ENCODE measurements at places on chromosomes 2 and 18. TPM values are rescaled to one million over a fixed set of nuclear protein-coding genes. Genes with fewer than 3 reads are reported as not detected.

GRCh38 chr2:98793275-98793674, 62.3 kb upstream of the MGAT4A start:
- DNase-seq: peak; percentile 39

DNA sequence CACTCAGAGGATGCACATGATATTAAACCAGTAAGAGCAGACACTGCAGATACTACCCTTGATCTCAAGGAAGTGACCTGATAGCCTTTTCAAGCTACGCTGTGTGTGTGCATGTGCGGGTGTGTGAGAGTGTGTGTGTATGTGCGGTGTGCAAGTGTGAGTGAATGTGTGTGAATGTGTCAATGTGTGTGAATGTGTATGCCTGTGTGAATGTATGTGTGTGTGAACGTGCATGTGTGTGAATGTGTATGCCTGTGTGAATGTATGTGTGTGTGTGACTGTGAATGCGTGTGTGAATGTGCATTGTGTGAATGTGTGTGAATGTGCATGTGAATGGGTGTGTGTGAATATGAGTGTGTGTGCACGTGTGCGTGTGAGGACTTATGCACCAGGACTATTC, 53.8 kb downstream of the KCNG2 start:
- no peak for DNase-seq

DNA sequence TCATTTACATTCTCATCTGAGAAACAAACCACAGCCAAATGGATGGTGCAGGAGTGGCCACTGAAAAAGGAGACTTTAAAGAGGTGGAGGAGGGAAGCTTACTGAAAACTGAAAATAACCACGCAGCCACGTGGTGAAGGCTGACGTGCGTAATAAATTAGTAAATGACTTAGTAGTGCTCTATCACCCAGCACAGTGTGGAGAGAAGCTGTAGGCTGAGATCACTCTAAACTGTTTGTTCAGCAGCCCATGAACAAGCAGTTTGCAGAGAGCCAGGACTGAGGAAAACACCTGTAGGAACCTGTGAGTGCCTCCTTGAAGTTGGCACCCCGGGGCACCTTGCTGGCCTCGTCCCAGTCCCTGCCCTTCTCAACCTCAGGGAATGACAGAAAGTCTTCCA, 193.0 kb downstream of the TXNL1 start:
- no peak for DNase-seq

- no peak for DNase-seq
Measured at GRCh38 chr2:232288489-232289030, 90.0 kb upstream of the ALPP start.

Gene CCBE1
- total RNA-seq: 39.0 TPM

Gene OST4
- total RNA-seq: 368 TPM

DNA sequence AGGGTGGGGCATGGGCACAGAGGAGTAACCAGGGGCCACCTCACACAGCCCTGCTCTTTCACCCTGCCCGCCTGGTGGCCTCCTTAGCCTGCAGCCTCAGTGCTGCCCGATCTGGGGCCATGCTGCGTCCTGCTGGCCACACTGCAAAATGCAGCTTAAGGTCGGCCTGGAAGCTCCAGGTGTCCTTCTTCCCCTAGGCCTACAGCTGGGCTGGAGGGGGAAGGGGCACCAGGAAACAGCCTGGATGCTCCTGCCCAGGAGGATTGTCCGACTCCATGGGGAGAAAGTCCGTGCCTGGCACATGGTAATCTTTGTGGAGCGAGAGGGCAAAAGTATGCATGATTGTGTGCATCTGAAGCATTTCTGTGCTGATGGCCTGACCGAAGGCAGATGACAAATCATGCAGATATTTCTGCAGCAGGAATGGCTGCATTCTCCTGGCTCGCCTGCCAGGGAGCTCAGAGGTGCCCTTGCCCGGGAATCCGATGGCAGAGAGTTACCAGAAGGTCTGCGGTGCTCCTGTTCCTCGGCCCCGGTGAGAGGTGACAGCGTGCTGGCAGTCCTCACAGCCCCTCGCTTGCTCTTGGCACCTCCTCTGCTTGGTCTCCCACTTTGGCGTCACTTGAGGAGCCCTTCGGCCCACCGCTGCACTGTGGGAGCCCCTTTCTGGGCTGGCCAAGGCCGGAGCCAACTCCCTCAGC, 12.8 kb upstream of the ALPP start:
- peak; percentile 15 for DNase-seq

Gene MAP2
- 9.1 TPM for total RNA-seq

DNA sequence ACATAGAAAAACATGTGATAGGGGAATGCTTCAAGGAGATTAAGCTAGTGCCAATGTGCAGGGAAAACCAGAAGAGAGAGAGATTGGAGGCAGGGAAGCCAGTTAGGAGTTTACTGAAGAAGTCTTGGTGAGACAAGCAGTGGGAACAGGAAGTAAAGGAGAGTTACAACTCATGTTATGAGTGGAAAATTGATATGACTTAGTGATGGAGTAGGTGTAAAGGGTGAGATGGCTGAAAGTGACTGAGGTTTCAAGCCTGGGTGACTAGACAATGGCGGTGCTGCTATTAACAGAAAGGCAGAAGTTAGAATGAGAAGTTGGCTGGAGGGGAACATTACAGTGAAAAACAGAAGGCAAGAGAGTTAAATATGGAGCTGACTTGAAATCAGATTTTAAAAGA, 16.5 kb downstream of the DOK1 start:
- DNase-seq: no peak

DNA sequence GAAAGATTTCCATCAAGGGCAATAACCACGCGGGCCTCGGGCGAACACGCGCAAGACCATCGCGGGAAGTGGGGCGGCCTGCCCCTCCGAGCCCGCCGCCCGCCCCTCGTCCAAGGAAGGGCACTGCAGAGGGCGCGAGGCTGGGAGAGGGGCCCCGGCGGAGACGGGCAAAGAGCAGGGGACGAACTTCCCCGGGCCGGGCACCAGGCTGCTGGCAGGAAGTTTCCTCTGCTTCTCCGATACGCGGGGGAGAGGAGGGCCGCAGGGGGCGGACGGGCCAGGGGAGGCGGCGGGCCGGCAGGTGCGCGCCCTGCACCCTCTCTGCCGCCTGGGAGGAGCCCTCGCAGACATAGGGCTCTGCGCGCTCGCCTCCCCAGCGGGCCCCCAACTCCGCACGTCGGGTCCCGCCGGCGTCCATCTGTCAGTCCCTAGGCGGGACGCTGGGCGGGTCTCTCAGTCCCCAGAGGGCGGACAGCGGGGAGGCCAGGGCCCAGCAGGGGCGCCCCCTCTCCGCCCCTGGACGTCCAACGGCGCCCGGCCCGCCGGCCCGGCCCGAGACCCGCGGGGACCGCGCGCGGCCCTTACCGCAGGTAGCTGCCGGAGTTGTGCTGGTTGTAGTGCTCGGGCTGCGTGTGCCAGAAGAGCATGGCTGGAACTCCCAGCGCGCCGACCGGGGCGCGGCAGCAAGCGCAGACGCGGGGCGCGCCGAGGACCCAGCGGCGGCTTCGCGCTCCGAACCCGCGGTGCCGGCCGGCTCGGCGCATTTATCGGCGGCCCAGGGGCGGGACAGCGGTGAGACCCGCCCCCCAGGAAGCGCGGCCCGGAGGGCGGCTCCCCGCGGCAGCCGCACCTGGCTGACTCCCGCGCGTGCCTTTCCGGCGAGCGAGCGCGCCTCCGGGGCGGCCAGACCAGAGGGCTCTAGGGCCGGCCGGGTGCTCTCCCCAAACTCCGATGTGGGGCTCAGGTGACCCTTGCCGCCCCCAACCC, at the start of gene TFCP2L1:
Gene TFCP2L1 (minus strand): TSS at position 740 of the 987 bp plus-strand sequence. CDS start 93 bp downstream, at position 647.
- DNase-seq: peak; percentile 44

DNA sequence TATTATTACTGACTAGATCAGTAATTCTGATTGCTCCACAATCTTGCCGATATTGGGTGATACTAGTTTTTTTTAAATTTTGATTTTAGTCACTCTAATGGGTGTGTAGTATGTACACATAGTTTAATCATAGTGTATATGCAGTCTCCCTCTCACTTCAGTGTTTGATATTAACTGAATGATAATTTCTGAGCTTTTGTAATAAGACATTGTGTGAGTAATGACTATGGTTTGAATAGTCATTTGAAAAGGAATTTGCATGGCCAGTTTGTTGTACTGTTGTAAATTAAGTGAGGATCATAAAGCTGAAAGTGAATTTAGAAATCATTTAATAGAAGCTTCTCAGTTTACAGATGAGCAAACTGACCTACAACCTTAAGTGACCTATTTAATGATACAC, 33.4 kb downstream of the USP14 start:
- no peak for DNase-seq

- DNase-seq: peak; percentile 37
Measured at GRCh38 chr2:108444941-108445840, 3.8 kb upstream of the GCC2 start.

DNA sequence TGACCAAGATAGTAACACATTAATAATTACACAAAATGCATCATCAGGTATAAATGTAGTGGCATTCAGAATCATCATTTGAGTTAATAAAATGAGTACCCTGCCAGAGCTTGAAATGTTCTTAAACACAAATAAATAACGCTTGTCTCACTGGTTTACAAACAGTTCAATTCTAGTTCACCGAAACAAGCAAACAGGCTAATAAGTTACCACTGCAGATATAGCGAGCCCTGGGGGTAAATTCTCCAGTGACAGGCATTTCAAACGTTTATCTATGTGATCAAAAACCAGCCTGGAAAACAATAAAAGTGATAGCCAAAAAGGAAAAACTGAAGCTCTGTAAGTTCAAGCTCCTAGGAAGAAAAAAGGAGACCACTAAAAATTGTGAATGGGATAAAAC, 152.6 kb downstream of the THADA start:
- DNase-seq: no peak

DNA sequence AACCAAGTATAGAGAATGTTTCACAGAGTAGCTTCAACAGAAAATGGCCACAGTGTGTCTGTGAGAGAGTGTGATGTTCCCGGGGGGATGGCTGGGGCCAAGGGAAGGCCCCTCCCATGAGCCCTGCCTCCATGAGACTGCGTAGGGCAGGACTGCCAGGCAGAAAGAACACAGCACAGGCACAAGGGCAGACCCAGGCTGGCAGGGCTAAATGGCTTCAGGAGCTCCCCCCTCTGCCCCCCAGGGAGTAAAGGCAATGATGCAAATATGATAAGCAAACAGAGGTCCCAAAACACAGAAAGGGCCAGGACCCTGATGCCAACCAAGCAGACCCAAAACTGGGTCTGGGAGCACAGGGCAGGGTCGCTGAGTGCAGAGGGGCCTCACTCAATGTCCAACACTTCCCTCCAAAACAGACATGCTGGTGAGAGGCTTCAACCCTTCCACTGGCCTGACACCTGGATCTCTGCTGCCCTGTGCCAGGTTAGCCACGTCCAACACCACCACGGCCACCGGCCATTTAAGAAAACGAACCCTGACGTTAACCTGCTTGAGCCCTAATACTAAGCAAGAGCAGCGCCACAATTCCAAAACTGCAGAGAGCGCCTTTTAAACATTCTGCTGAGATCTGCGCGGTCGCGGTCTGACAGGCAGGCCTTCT, 90.3 kb downstream of the HDAC4 start:
- DNase-seq: no peak

Gene GALR1
- total RNA-seq: not detected

Gene COPS8
- total RNA-seq: 102 TPM

GRCh38 chr2:223887127-223887526, 49.7 kb upstream of the AP1S3 start:
- peak; percentile 69 for DNase-seq

GRCh38 chr2:220006152-220006621, 378.8 kb downstream of the SLC4A3 start:
- no peak for DNase-seq

GRCh38 chr2:144156736-144157640, 362.9 kb downstream of the ZEB2 start:
- no peak for DNase-seq

Gene CLEC4F
- total RNA-seq: not detected

Gene KIAA2012
- total RNA-seq: not detected

Gene CFAP210
- total RNA-seq: not detected

DNA sequence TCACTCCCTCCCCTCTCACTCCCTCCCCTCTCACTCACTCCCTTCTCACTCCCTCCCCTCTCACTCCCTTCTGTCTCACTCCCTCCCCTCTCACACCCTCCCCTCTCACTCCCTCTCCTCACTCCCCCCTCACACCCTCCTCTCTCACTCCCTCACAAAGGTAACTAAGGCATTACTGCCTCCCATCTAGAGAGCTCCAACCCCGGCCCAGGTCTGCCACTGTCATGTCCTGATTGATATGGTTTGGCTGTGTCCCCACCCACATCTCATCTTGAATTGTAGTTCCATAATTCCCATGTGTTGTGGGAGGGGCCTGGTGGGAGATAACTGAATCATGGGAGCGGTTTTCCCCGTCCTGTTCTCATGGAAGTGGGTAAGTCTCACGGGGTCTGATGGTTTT, 359.9 kb upstream of the MYT1L start:
- no peak for DNase-seq

Gene COBLL1
- total RNA-seq: 20.0 TPM

- peak; percentile 10 for DNase-seq
Measured at GRCh38 chr2:219119422-219120043, 41.1 kb downstream of the NHEJ1 start.

Gene TPRKB
- 46.1 TPM for total RNA-seq

Gene CRYBA2
- total RNA-seq: not detected

GRCh38 chr2:33559328-33559727, 39.8 kb downstream of the FAM98A start:
- no peak for DNase-seq

Gene CNRIP1
- not detected for total RNA-seq

- DNase-seq: peak; percentile 85
Measured at GRCh38 chr2:3535794-3536681, 16.7 kb upstream of the ADI1 start.

Gene KCNK3
- total RNA-seq: not detected

- no peak for DNase-seq
Measured at GRCh38 chr2:155145758-155146229, 447.3 kb downstream of the KCNJ3 start.

Gene SULT1C2
- not detected for total RNA-seq

Gene TMEM200C
- total RNA-seq: 0.14 TPM

GRCh38 chr18:36627637-36628036, 201.2 kb downstream of the TPGS2 start:
- no peak for DNase-seq

DNA sequence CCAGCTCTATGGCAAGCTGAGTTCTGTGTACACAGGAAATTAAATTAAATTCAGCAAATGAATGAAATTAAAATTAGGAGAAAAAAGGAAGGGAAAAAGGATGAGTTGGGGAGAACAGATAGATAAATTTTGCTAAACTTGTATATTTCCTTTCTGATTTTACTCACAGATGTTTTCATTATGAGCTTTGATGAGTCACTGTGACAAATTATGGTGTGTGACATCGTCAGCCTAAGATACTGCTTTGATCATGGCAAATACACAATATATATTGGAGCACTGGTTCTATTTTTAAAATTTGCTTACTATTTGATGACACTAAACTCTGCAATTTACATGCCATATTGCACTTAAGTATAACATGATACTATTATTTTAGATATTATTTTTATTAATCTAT, 464.6 kb upstream of the SPHKAP start:
- DNase-seq: no peak

Gene UGT1A4
- total RNA-seq: 0.34 TPM

Measured in foreskin keratinocyte (primary cell).